Stimulated activated CD4-positive, alpha-beta T cell treated with anti-CD3 and anti-CD28 coated beads, TNF-alpha, amount 100 ng/mL, for 1 hour (primary cell): ENCODE measurements at places on chromosomes 3 and 15.

DNA sequence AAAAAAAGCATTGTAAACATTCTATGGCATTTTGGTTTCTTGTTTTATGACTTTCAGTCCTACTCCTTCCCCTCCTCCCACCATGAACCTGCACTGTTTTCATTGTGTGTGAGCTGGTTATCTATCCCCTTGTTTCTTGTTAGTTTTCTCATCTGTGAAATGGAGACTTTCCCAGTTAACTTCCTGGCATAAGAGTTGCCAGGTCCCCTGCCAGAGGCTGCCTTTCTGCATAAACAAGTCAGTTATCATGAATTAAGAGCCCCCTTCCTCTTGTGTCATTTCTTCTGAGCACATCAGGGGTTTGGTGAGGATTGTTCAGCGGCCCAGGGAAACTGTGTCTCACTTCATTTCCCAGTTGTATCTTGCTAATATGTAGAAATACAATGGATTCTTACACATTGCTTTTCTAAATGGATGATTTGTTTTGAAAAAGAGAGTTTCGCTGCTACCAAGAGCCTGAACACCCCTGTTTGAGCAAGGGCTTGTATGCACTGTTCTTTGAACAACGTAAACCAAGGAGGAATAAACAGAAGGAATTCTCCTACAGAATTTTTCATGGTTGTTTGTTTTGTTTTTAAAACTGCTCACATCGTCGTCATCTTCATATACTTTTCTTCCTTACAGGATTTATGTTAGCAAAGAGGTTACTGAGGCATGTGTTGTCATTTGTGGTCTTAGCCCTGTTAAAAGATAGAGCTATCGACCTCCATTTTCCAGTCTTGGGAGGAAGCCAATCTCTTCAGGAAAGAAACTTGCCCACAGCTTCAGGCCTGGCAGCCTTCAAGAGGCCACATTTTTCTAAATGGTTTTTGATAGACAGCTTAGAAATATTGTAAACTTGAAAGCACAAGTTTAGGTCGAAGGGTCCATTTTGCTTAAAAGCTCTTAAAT lies 144.6 kb upstream of the IL12A start:
- no peak for DNase-seq

GRCh38 chr15:73677733-73678132 lies 6.5 kb upstream of the CD276 start:
- no peak for DNase-seq

DNA sequence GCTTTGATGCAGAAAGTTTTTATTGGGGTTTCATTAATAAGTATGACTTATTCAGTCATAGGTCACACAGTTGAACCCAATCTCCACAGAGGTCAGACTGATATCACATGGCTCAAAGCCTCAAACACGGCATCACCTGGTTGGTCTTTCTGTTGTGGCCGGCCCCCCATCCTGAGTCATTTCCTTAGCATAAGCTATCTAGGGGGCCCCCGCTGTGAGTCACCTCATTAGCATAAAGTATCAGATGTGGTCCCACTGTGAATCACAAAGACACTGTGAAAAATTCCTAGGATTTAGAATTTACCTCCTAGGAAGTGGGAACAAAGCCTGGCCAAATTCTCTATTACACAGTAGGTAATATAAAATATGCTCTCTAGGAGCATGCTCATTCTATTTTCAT lies 502.2 kb downstream of the PYDC2 start:
- DNase-seq = no peak

GRCh38 chr3:175002732-175003143 lies 143.6 kb downstream of the NAALADL2 start:
- DNase-seq = no peak

- no peak for DNase-seq
Measured at GRCh38 chr3:122365073-122365472, 18.0 kb downstream of the MIX23 start.

GRCh38 chr3:196790636-196791035 lies 51.0 kb downstream of the PAK2 start:
- no peak for DNase-seq

- no peak for DNase-seq
Measured at GRCh38 chr15:54550954-54551353, 572.7 kb downstream of the UNC13C start.

GRCh38 chr3:55305696-55306485 lies 181.2 kb downstream of the WNT5A start:
- no peak for DNase-seq

GRCh38 chr15:49185473-49185872 lies 15.4 kb downstream of the GALK2 start:
- DNase-seq = no peak

- no peak for DNase-seq
Measured at GRCh38 chr3:123153125-123154019, 48.4 kb upstream of the SEC22A start.

DNA sequence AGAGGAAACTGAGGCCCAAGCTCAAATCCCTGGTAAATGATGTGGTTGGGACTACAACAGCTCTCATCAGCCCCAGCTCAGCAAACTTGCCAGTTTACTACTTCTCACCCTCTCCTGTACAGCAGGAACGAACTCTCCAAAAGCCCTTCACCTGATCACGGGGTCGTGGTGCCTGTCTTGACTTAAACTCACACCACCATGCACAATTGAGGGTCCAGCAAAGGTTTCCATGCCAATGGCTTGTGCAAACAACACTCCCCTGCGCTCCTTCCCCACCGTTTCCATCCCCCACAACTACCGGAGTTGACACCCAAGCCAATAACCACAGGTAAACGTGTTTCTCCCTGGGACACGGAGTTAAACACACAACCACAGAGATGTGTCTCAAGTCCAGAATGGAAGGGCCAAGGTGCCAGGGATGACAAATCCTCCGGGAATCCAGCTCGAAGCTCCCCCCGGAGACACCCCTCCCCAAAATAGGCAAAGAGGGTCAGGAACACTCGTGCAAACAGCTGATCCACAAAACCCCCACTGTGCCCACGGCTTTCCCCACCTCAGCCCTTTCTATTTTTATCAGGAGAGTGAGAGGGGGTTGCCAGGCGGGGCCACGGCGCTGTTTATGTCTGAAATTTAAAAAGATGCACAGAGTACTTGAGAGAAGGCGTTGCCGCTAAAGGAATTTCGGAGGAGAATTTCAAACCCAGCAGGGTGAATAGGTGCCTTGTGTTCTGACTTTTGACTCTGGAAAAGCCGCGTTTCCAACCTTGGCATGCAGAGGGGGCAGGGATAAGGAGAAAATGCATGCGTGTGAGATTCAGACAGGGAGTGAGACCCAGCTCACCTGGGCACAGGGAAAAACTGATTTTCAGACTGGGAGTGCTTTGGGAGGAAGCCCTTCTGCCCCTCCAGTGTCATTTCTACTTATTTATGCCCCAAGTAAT lies 10.6 kb upstream of the ACAN start:
- DNase-seq = no peak

DNA sequence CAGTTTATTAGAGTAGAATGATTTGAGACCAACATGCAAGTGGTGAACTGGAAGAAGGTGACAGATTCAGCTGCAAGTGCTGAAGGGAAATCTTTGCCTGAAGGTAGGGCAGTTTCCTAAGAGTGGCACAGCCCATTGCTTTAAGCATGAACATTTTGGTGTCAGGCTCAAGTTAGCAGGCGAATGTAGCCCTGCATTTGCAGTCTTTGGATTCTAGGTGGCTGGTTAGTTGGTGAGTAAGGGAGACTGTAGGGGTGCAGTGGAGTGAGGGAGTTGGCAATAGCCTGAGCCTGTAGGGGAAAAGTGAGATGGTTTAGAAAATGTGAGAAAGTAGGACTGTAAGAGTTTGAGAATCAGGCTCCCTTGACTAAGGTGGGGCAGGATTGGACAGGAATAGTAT lies 29.7 kb downstream of the UBE2E2 start:
- DNase-seq = no peak

DNA sequence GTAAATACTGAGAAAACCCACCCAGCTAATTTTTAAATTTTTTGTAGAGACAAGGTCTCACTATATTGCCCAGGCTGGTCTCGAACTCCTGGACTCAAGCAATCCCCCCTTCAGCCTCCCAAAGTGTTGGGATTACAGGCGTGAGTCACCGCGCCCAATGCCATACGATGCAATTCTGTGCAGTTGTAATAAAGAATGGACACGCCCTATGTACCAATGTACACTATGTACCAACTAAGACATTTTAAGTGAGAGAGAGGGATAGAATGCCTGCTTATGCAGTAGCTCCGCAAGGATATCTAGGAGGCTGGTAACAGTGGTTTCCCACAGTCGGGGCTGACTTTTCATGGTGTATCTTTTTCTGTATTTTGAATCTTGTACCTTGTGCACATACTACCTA lies 14.6 kb downstream of the ZNF710 start:
- no peak for DNase-seq

DNA sequence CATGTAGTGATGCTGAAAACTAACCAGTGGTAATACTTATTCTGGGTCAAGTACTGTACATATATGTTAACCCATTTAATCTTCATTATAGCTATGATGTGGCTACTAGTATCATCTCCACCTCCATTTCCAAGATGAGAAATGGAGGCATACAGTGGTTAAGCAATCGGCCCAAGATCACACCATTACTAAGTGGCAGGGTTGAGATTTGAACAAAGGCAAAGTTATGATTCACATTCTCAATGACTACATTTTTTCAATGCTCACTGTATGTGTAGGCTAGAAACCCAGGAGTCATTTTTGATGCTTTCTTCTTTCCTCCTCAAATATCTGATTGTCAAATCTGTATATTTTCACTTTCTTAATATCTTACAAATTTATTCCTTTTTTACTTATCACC lies 30.2 kb downstream of the ABI3BP start:
- no peak for DNase-seq

DNA sequence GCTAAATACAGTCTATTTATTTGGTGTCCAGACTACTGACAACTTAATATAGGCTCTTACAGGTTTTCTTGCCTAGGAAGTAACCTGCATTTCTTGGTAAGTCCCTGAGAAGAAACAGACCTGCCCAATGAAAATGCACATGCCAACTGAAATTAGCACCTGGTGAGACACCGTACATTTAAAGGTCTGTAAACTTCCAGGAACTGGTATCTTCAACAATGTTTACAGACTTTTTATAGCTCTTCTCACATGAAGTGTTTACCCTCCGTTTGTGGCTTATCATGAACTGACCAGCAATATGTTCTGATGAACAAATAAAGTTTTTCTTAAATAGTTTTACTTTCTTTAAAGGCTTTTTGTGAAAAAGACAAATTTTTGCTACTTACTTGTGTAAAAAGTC lies 93.3 kb downstream of the PCCB start:
- DNase-seq = no peak

DNA sequence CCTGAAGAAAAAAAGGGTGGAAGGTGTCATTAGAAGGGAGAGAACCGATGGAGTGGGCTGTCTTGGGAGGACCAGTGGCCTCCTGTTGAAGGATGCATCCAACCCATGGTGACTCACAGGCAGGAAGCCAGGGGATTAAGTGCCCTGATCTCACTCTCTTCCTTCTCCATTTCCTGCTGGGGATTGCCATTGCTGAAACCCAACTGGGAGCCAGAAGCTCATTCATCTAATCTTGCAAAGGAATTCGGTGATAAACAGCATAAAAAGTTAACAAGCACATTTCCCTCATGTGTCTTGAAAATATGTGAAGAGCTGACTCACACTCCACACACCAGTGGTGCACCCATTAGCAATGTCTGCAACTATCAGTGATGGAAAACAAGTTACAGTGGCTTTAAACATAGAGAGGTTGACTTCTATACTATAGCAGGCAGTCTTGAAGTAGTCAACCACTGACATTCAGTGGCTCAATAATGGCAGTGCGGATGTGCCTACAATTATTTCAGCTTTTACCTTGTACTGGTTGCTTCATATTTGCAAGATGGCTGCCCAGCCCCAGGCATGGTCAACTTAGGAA lies 12.8 kb upstream of the CSRNP1 start:
- no peak for DNase-seq

DNA sequence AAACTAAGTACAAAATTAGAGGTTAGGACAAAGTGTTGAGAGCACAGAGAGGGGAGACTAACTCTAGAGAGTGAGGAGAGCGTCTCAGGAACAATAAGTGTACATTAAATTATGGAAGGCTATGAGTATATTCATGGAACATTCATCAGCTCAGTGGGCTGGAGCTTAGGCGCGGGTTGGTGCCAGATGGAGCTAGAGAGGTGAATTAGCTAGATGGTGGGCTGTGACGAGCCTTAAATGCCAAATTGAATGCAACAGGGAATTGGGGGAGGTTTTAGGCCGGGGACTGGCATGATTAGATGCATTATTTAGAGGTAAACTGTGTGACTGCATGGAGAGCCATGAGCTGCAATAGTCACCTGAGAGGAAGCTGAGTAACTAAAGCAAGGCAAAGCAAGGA lies 97.1 kb downstream of the TMEM108 start:
- no peak for DNase-seq

DNA sequence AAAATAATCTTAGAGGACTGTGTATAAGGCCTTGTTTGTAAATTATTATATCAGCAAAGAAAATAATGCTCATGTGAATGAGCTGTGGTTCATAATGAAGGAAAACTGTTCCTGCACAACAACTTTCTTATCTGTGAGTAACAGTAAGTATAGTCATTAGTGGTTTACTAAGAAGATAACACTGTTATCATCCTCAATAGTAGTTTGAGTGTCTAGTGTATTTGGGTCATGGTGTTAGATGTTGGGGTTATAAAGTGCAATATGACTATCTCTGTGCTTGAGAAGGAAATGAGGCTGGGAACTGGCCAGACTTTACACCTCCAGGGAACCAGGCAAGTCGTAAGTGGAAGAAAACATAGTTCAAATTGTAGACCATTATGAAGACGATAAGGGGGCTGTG lies 15.6 kb downstream of the VPS8 start:
- no peak for DNase-seq

DNA sequence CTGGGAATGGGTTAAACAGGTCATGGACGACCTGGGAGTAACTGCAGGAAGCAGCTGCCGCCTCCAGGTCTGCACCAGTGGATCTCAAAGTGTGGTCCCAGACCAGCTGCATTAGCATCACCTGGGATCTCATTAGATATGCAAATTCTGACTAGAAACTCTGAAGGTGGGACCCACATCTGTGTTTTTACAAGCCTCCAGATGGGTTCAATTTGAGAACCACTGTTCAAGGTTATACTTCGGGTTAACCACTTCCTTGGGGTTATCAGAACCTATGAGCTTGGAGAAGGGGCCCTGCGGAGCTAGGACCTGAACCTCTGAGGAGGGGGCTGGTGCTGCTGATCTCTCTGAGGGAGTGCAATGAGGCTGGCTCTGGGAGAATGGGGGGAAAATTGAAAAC lies 324.8 kb upstream of the CTDSPL start:
- DNase-seq = no peak

DNA sequence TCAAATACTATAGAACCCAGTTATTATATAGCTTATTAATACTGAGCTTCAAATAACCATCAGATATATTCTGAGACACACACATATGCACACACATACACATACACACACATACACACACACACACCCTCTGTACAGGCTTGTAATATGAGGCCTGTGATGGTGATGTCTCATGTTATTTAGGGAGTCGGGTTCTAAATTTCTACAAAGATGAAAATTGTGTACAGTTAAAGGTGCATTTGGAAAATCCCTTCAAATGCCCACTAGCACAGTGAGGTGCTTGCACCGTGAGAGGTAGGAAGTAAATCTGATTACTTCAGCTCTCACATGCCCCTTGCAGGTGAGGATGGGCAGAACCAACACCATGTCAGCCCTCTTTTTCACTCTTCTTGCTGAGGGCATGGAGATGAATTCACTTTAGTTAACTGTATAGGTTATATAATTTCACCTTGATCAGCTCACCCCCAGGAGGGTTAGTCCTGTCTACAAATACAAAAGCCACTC lies 294.5 kb upstream of the PROK2 start:
- DNase-seq = no peak
